Pancreas (tissue), 10 donors: ENCODE measurements at places on chromosomes 13 and 19. TPM values are rescaled to one million over a fixed set of nuclear protein-coding genes. Genes with fewer than 3 reads are reported as not detected.
A peak's percentile ranks its signal among the peaks of the same experiment; 100 is the strongest.

KLK12 gene
- not detected for total RNA-seq

DCT gene
- total RNA-seq, result 0.25 TPM

IGSF23 gene
- total RNA-seq, result 1.3 TPM

RPL36 gene
- 771 TPM for total RNA-seq

ASPDH gene
- not detected for total RNA-seq

- peaks cover 5% of the 10 kb centered on the region for H3K4me1 ChIP-seq
- no peak overlapping the region for H3K27ac ChIP-seq
- H3K36me3 ChIP-seq, result peaks cover 23% of the 10 kb centered on the region
- H3K27me3 ChIP-seq, result no peaks in the 10 kb centered on the region
- H3K4me3 ChIP-seq, result no peak overlapping the region
Measured at GRCh38 chr19:58396691-58397532, 1.5 kb downstream of the RNF225 start.

- H3K4me1 ChIP-seq, result peaks cover 5% of the 10 kb centered on the region
- H3K4me3 ChIP-seq, result no peak overlapping the region
- peak overlapping the region; percentile 37 for H3K27ac ChIP-seq
- H3K27me3 ChIP-seq, result no peaks in the 10 kb centered on the region
- DNase-seq, result no peak
- H3K36me3 ChIP-seq, result no peaks in the 10 kb centered on the region
Measured at GRCh38 chr19:13037161-13037560, 41.9 kb downstream of the NFIX start.
